ENCODE measurements at places on chromosomes 11 and 22. TPM values are rescaled to one million over a fixed set of nuclear protein-coding genes. Genes with fewer than 3 reads are reported as not detected.

Gene MPPED2
- 6.2 TPM for total RNA-seq

Gene RIMBP3C
- total RNA-seq: not detected

Gene KCNJ11
- 6.3 TPM for total RNA-seq

Gene PCF11
- 47.7 TPM for total RNA-seq

Gene C11orf86
- total RNA-seq: 1.2 TPM

Gene APOBEC3F
- total RNA-seq: 7.3 TPM

Gene MRGPRX4
- not detected for total RNA-seq

Gene ENTHD1
- total RNA-seq: not detected

Gene HSPB2
- 1.0 TPM for total RNA-seq

Gene CARD16
- total RNA-seq: not detected

Gene TAF10
- total RNA-seq: 128 TPM

Gene CRYBA4
- total RNA-seq: 0.67 TPM

Gene TEX12
- not detected for total RNA-seq

Gene CDCA5
- 87.0 TPM for total RNA-seq

Gene PGA5
- 0.67 TPM for total RNA-seq

Gene EMID1
- 3.8 TPM for total RNA-seq

Gene CALCA
- 0.61 TPM for total RNA-seq

Gene EXPH5
- total RNA-seq: 11.5 TPM

Gene CDC42BPG
- total RNA-seq: 12.3 TPM

Gene DEFB131B
- total RNA-seq: not detected

Gene NAALADL1
- 8.1 TPM for total RNA-seq

Gene USP35
- 6.8 TPM for total RNA-seq

Gene GUCY1A2
- 1.9 TPM for total RNA-seq

Gene TRMT112
- 326 TPM for total RNA-seq

Gene UPB1
- not detected for total RNA-seq

Gene CLCF1
- total RNA-seq: 0.57 TPM

Gene ARHGAP42
- total RNA-seq: 33.3 TPM

Gene MS4A6E
- total RNA-seq: not detected

Gene APOL4
- not detected for total RNA-seq

Gene ANKK1
- not detected for total RNA-seq

Gene TNNT3
- not detected for total RNA-seq

Gene PELI3
- 7.6 TPM for total RNA-seq

Gene PATE4
- total RNA-seq: not detected

Gene GPR83
- 1.5 TPM for total RNA-seq

Gene CNGA4
- total RNA-seq: not detected

Gene PSMC3
- total RNA-seq: 159 TPM

Gene KRTAP5-9
- not detected for total RNA-seq

Gene PARVB
- total RNA-seq: 19.4 TPM

Gene SCN2B
- total RNA-seq: 0.24 TPM

Gene AIFM3
- 1.4 TPM for total RNA-seq

Gene OR52E2
- total RNA-seq: not detected

Gene KRTAP5-2
- total RNA-seq: not detected

Gene YPEL1
- total RNA-seq: 7.6 TPM
